Calu3 (cell line): ENCODE measurements at places on chromosomes 5 and 9.

- DNase-seq = no peak
Observed at GRCh38 chr5:156675395-156675794, 174.7 kb upstream of the PPP1R2B start.

DNA sequence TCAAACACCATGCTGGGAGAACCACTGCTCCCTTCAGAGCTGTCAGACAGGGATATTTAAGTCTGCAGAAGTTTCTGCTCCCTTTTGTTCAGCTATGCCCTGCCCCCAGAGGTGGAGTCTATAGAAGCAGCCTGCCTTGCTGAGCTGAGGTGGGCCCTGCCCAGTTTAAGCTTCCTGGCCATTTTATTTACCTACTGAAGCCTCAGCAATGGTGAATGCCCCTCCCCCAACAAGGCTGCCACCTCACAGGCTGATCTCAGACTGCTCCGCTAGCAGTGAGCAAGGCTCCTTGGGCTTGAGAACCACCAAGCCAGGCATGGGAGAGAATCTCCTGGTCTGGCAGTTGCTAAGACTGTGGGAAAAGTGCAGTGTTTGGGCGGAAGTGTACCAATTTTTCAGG is 205.5 kb upstream of the PTGER4 start:
- DNase-seq = no peak

- no peak for DNase-seq
Observed at GRCh38 chr9:20559231-20559890, 62.9 kb downstream of the MLLT3 start.

GRCh38 chr5:136094913-136095641 is 37.6 kb upstream of the SMAD5 start:
- peak; percentile 16 for DNase-seq

- DNase-seq = peak; percentile 49
Observed at GRCh38 chr5:14190194-14191164, 47.3 kb downstream of the TRIO start.

DNA sequence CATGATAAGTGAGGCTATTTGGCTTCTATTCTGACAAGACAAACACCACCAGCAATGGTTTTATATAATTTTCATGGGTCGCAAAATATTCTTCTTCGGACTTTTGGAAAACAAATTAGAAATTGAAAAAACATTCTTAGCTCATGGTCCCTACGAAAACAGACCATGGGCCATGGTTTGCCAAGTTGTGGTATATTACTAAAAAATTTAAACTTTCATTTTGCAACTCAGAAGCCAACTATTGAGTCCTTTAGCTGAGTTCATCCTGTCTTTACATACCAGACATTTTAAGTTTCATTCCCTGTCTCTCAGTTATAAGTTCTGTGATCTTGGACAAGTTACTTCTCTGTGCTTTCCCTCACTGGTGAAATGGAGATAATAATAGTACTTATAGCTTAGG is 198.1 kb downstream of the CSNK1G3 start:
- no peak for DNase-seq

DNA sequence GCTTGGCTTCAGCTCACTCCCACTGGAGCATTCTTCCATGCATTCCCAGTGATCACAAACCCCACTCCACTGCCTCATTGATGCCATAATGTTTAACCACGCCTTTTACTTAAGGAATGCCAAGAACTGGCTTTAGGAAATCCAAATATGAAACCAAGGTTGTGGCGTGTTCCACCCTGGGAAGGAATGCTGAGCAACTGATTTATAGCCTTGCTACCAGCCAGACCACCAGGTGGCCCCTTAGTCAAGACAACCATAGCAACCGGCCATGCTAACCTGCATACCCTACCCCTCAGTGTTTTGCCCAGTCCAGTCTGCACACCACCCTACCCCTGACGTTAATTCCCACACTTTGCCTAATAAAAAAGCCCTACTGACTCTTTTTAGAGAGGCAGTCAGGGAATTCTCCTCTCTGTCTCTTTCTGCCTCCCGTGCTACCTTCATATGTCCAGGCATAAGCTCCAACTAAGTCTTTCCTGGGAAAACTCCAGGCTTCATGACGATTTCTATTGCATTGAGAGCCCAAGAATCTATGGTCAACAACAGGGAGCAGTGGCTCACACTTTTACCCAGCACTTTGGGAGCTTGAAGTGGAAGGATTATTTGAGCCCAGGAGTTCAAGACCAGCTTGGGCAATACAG is 27.0 kb upstream of the PRRC2B start:
- DNase-seq = peak; percentile 40

DNA sequence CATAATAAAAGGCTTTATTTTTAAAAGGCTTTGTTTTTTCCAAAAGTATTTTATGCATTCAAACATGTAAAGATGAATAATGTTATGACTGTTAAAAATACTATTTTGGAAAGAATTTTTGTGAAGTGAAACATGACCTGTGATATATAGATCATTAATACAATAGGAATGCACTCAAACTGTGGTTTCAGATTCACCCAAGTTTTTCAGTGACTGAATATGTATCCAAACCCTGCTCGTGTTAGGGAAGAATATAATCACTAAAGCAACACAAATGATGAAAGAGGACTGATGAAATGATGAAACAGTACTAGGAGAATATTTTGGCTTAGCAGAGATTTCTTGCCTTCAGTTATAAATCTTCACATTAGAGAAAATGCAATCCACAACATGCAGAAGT is 278.0 kb downstream of the ADAMTS6 start:
- no peak for DNase-seq

- no peak for DNase-seq
Observed at GRCh38 chr5:157198277-157198986, 17.8 kb downstream of the ITK start.

DNA sequence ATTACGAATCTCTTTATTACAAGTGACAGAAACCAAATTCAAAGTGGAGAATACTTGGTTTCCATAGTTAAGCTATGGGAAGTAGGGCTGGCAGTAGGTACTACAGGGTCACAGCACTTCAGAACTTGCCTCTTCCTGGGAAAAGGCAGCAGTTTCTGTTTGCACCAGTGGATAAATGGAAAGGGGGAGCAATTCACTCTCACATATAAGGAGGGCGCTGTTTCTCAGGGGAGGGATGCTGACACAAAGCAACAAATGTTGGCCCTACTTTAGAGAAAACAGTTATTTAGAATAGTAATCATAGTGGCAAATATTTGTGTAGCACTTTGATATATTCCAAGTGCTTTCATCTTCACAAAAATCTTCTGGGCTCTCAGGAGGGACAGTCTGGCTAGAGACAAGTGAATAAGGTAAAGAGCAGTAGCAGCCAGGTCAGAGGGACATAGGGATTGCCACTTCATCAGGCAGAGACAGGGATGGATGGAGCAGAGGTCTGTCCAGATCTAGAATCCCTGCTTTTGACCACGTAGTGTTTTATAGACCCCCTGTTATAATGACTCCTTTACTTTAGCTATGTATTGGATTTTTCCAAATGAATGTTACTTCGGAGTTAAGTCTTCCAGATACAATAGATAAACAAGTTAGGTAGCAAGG is 554.8 kb upstream of the SGCD start:
- DNase-seq = no peak

DNA sequence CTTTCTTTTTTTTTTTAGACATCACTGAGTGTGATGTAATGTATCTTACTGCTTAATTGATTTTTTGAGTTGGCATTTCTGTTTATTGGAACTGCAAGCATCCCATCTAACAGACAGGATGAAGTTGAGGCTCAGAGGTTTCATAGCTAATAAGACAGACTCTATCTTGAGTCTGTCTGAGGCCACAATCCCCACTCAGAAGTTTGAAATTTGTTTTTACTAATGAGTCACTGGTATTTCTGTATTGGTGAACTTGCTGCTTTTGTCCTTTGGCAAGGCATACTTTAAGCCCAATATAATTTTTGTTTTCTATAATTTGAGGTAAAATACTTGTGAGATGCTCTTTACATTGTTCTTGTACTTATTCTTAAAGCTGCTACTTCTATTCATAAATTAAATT is 491.2 kb downstream of the PSAT1 start:
- DNase-seq = no peak

DNA sequence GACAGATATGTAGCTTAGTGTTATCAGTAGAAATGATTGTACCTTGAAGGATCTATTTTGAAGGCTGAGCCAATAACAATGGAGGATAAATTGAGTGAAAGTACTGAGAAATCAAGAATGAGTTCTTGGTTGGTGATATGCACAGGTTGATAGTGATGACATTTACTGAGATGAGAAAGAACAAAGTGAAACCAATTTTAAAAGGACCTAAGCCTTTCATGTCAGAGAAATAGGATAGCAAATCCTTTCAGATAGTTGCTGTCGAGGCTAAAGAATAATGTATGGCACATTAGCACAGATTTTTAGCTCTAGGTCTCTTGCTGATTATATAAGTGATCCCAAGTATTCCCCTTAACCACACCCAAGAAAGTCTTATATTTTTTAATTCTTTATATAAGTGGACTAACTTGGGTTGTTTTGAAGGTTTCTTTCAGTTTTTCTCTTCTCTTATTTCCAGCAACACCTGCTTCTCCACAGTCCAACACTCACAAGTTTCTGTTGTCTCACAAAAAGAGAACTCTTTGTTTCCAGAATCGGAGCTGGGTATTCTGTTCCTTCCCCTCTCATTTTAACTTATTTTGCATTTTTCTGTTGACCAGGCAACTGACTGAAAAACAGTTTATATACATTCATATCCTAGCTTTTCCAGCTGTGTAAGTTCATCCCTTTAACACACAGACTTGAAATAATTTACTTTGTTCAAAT is 286.9 kb upstream of the ATP10B start:
- DNase-seq = no peak

DNA sequence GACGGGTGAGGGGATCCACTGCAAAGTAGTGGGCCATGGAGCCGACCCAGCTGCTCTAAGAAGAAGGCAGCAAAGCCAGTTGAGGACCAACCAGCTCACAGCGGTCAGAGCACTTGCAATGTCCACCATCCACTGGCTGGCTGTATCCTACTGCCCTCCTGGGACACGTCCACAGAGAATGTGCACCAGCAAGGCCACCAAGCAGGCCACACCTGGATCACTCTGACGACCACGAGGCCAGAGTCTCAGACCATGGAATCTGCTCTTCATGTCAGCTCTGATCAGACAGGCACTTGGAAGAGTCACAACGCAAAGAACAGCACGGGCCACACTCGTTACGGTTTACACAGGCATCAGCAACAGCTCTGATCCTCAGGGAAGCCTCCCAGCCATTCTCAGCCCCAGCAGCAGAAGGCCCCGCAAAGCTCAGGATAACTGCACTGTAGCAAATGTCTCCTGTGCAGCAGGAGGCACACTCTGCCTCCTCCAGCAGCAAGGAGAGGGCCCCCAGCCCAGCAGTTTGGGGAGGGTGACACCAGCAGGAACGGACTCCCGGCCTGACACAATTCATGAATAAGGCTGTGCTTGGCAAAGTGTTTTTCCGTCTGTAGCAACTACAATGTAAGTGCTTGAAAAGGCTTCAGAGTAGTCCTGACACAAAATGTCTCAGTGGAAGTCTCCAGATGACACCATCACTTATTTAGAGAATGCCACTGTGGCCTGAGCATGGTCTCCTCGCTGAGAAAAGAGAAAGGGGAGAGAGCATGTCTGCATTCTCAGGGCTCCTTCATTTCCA is 15.7 kb downstream of the SEMA4D start:
- no peak for DNase-seq

GRCh38 chr5:171736976-171737891 is 48.4 kb upstream of the SMIM23 start:
- DNase-seq = no peak

- DNase-seq = no peak
Observed at GRCh38 chr5:161846746-161847145, 1.2 kb upstream of the GABRA1 start.

GRCh38 chr9:93173365-93174051 is 10.4 kb upstream of the WNK2 start:
- DNase-seq = no peak

- no peak for DNase-seq
Observed at GRCh38 chr9:1415146-1415545, 365.0 kb downstream of the DMRT2 start.

DNA sequence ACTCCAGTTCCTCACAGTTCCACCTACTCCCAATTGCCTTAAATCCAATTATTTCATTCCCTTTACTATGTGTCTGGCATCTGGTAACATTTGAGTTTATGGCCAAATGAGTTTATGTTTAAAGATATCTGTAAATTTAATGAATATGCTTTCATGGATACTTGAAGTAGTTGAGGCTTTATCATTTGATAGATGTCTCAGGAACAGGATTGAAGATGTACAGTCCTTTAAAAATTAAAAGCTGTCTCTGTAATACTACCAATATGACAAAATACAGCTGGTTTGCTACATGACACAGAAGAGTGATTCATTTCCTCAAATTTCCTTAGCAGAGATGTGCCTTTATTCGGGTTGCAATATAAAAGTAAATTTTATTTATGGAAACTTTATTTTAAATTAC is 2326.0 kb upstream of the ACO1 start:
- no peak for DNase-seq

GRCh38 chr5:123987956-123988355 is 476.0 kb downstream of the CSNK1G3 start:
- DNase-seq = no peak

GRCh38 chr5:59921816-59922215 is 28.3 kb upstream of the PDE4D start:
- no peak for DNase-seq

DNA sequence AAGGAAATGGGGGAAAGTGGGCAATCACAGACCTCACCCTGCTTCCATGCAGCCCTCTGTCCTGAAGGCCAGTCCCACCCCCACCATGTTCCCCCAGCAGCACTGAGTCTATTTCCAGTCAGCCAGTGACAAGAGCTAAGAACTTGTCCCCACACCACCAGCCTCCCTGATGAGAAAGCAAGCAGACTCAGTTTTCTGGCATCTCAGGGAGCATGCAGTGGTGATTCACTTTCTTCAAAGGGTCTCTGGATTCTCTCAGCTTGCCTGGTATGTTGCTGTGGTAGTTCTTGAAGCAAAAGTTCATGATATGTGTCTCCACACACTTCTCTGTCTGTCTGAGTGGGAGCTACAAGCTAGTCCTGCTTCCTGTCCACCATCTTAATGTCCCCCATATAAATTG is 799.9 kb upstream of the TYRP1 start:
- no peak for DNase-seq

- no peak for DNase-seq
Observed at GRCh38 chr5:10536511-10536910, 27.4 kb upstream of the ANKRD33B start.

DNA sequence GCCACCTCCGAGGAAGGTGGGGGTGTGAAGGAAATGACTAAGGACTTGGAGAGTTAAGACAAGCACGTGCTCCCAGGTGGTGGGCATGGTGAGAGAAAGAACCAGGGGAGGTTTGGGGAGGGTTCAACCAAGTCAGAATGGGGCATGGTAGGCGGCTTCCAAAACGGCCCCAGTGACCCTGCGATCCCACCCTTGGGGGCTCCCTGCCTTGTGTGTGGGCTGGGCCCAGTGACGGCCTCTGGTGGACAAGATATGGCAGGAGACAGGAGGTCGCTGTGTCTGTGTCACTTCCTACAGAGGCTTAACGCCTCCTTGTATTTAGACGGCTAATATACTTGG is 51.3 kb upstream of the IRX4 start:
- DNase-seq = no peak

DNA sequence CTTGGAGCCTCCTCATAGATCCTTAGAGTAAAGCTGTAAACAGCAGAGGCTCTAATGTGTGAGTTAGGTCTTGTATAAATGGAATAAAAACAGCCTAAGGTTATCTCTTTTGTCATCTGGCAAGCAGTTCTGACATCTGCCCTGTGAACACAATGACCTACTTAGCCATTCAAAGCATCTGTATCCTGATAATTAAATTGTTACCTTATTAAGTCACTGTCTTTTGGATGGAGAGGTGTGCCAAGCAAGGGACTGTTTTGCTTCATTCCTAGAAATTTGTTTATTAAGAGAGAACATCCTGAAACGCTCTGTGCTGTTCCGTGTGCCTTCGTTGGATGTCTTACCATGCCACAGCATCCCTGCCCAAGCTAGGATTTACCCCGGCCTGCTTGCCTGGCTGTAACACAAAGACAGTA is 1.5 kb downstream of the LSM11 start:
- DNase-seq = no peak
